ENCODE measurements at places on chromosomes 1 and 21.

DNA sequence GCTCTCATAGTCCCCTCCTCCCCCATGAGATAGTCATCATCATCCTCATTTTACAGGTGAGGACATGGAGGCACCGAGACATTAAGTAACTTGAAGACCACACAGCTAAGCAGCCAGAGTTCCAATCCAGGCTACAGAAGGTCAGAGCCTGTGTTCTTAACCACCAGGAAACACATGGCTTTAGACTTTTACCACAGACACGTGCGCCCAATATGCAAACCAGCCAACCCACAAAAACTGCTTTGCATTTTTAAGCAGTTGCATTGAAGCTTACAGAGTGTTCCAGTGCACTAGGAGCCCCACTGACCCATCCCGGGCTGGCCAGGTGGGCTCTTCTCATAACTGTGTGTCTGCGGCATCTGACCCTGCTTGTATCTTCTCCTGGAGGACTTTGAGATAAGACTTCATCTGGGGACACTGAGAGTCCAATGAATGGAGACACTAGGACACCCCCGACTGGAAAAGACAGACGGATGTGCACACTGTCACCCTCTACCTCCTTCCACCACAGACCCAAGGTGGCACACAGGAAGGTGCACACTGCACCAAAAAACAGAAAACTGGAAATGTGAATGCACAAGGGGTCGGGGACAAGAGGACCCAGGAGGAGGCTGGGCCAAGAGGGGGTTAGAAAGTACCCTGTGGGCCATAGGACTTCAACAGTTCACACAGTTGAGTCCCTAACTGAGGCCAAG lies 56.4 kb downstream of the ETS2 start:
- DNase-seq, result no peak

- DNase-seq, result no peak
Measured at GRCh38 chr1:228286505-228287417, 78.9 kb downstream of the OBSCN start.

DNA sequence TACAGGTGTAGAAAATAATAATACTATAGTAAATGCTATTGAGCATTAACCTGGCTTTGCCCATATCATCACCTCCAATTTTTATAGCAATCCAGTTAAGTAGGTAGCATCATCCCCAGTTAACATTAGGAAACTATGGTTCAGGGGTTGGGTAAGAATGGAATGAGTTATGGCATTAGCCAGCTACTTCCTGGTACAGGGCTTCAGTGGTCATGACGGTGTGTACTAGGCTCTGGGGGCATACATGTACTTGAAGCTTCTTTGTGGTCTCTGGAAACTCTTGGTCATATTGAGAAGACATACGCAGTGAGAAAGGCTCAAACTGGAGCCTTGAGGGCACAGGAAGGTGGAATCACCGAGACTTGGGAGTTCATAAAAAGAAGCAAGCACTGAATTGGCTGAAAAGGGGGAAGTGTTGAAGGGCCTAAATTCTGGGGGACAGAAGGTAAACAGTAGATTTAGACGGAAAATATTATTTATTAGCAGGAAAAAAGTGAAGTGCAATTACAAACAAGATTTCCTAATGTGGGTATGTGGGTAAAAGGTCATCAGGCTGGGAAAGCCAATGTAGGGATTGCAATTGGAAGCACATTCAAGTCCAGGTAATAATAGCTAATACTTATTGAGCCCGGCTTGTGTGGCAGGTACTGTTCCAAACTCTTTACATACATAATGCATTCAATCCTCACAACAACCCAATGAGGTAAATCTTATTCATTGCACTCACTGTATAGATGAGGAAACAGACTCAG lies 114.2 kb upstream of the ATP1A1 start:
- no peak for DNase-seq

DNA sequence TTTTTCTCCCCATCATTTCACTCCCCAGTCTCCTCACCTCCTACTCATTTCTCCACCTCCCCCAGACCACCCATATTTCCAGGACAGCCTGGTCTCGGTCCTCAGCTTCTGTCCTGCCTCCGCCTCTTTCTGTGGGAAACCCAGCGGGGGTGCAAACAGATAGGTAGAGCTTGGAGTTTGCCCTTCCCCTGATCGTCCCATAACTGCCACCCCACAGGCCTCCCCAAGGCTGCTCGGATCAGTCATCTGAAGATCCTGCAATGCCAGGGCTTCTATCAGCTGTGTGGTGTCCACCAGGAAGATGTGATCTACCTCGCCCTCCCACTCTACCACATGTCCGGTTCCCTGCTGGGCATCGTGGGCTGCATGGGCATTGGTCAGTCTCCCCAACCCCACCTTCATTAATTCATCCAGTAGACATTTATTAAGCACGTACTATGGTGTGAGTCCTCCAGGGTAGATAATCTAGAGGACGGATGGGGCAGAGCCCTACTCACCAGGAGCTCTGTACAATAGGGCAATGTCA lies 1.7 kb downstream of the SLC27A3 start:
- no peak for DNase-seq

DNA sequence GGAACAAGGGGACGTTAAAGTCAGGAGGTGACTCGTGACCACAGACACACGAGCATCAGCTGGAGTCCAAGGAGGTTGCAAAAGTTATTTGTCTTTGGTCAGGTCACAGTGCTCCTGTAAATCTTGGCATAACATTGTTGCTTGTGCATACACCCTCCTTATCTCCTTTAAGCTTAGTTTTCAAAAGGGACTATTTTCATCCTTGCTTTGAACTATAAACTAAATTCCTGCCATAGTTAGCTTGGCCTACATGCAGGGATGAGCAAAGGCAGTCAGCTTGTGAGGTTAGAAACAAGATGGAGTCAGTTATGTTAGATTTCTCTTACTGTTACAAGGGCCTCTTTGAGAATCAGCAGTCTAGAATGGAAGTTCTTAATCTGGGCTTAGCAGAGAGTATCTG lies 28.0 kb upstream of the FASLG start:
- no peak for DNase-seq

GRCh38 chr1:18875107-18875795 lies 15.8 kb upstream of the TAS1R2 start:
- no peak for DNase-seq

- no peak for DNase-seq
Measured at GRCh38 chr1:13628711-13629110, 45.1 kb downstream of the PDPN start.

DNA sequence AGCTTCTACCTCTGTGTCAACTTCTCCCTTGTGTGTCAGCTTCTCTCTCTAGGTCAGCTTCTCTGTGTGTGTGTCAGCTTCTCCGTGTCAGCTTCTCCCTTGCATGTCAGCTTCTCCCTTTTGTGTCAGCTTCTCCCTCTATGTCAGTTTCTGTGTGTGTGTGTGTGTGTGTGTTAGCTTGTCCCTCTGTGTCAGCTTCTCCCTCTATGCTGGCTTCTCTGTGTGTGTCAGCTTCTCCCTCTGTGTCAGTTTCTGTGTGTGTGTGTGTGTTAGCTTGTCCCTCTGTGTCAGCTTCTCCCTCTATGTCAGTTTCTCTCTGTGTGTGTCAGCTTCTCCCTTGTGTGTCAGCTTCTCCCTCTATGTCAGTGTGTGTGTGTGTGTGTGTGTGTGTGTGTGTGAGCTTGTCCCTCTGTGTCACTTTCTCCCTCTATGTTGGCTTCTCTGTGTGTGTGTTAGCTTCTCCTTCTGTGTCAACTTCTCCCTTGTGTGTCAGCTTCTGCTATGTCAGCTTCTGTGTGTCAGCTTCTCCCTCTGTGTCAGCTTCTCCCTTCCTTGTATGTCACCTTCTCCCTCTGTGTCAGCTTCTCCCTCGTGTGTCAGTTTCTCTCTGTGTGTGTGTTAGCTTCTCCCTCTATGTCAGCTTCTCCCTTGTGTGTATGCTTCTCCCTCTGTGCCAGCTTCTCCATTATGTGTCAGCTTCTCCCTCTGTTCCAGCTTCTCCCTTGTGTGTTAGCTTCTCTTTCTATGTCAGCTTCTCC lies 6.3 kb upstream of the UBXN10 start:
- DNase-seq, result no peak

- no peak for DNase-seq
Measured at GRCh38 chr1:5053744-5054143, 399.3 kb downstream of the AJAP1 start.

DNA sequence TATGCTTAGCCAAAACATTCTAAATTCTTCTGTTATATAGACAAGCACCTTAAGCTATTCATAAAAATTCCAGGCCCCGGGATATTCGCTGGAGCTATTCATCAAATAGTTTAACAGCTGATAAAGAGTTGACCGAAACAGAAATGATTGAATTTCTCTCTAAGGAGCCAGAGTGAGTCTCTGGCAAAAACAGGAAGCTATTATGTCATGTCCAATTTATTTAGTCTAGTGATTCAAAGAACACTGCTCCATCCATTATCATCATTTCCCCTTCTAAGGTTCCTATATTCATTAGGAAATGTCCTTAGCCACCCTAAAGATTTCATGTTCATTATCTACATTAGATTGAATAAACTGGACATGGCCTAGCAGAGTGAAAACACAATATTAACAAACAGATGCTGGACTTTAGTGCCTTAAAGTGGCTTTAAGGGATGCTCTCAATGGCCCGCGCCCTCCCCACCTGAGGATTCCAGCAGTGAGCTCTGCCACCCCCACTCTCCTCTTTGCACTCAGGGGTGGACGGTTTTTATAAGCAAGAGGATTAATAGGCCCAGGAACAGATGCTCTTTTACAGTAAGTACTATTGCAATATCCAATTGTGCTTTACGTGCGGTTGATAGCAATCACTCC lies 122.1 kb upstream of the RGS1 start:
- DNase-seq, result no peak

DNA sequence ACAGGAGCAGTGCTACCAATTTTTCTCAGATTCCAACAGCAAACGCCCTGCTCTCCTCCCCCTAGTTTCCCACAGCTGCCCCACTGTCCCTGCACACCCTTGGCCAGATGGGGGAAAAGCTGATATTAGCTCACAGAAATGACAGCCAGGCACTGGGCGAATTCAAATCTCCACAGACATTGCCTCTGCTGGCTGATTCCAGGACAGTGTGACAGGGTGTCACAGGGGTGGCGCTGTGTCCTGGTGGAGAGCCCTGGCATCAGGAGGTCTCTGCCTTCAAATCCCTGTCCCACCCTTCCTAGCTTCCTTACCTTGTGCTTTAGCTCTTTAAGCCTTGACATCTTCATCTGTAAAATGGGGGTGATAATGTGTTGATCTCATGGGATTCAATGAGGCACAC lies 10.4 kb downstream of the OLIG1 start:
- no peak for DNase-seq
